ENCODE measurements at places on chromosomes 4 and X.

DNA sequence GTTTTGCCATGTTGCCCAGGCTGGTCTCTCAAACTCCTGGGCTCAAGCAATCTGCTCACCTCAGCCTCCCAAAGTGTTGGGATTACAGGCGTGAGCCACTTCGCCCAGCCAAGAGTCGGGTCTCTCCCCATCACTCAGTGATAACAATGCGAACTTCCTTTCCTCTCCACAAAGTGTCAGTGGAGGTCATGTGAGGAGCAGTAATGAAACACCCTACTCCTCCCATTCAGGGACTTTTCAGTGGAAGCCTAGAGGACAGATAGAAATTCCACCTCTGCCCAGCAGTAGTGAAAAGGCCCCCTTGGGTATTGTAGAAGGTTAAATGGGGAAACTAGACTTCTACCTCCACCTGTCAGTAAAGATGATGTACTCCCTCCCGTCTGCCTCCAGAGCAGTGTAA lies 141.9 kb upstream of the STK26 start:
- no peak for DNase-seq

DNA sequence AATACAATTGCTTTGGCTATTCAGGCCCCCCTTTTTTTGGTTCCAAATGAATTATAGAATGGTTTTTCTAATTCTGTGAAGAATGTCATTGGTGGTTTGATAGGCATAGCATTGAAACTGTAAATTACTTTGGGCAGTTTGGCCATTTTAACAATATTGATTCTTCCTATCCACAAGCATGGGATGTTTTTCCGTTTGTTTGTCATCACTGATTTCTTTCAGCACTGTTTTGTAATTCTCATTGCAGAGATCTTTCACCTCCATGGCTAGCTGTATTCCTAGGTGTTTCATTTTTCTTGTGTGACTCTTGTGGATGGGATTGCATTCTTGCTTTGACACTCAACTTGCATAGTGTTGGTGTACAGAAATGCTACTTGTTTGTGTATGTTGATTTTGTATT lies 33.0 kb downstream of the ADH6 start:
- DNase-seq: no peak

- DNase-seq: no peak
These were observed 155.8 kb downstream of the NWD2 start for GRCh38 chr4:37400241-37400881.

GRCh38 chr4:112279025-112279881 lies 6.5 kb downstream of the TIFA start:
- DNase-seq: no peak

DNA sequence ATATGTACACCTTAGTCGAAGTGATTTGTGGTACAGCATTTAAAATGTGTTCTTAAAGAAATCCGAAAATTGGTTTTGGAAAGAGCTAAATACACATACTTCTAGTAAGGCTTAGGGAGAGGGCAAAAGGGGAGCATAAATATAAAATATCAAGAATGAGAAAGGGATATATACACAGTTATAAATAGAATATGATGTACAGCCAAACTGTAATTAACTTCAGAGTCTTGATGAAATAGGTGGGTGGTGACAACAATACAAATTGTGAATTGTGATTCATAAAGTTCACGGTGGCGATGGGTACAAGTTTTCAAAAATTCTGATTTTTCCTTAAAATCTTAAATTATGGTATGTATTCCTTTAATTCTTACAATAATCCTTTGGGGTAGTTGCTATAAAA lies 62.2 kb downstream of the KDM6A start:
- DNase-seq: no peak

GRCh38 chr4:87034527-87034926 lies 99.7 kb downstream of the AFF1 start:
- no peak for DNase-seq

DNA sequence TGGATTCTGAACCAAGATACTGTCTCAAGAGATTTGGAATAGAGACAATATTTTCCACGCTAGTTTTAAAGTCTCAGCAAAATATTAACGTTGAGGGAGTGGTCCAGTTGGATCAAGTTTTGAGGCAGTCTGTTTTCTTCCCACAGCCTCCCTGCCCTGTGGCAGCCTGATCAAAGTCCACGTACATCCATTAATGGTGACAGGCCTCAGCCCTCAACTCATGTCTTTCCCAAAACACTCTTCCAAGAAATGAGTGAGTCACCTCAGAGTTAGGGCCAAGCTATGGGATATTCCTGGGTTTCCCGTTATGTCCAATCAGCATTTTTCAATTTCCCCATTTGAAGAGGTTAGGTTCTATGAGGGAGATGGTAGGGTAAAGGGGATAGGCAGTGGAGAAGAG lies 28.5 kb downstream of the EGFL6 start:
- no peak for DNase-seq

- peak; percentile 4 for DNase-seq
These were observed 35.3 kb upstream of the DCX start for GRCh38 chrX:111447298-111447697.

DNA sequence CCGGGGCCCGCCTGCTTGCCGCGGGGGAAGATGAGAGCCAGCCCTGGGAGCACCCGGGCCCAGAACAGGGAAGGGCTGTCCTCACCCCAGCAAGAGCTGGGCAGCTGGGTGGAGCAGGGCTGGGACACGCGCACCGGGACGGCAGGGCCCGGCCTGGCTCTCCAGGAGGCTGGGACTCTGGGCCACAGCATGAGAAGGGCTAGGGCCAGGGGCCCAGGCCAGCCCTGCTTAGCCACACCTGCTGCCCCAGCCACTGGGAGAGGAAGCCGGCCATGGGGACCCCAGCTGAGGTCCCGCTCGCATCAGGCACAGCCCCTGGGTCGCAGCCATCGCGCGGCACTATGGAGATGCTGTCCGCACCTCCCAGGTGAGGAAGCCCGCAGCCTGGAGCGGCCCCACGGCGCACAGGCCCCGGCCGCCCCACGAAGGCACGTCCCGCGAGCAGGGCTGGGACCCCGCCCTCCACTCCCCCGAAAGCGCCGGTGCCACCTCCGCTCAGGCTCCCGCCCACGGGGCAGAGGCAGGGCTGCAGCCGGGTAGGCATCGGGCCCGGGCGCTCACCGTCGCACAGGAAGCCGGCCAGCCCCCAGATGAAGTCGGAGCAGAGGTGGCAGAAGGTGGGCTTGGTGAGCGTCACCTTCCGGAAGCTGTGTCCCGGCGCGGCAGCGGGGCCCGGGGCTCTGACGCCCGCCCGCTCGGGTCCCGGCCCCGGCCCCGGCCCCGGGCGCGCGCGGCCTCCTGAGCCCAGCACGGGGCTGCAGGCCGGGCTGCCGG lies 531 bp downstream of the DGKQ start:
- DNase-seq: peak; percentile 71
